ENCODE measurements at places on chromosomes 16 and 17.

- DNase-seq, result no peak
Measured at GRCh38 chr17:9371019-9371418, 204.6 kb downstream of the STX8 start.

DNA sequence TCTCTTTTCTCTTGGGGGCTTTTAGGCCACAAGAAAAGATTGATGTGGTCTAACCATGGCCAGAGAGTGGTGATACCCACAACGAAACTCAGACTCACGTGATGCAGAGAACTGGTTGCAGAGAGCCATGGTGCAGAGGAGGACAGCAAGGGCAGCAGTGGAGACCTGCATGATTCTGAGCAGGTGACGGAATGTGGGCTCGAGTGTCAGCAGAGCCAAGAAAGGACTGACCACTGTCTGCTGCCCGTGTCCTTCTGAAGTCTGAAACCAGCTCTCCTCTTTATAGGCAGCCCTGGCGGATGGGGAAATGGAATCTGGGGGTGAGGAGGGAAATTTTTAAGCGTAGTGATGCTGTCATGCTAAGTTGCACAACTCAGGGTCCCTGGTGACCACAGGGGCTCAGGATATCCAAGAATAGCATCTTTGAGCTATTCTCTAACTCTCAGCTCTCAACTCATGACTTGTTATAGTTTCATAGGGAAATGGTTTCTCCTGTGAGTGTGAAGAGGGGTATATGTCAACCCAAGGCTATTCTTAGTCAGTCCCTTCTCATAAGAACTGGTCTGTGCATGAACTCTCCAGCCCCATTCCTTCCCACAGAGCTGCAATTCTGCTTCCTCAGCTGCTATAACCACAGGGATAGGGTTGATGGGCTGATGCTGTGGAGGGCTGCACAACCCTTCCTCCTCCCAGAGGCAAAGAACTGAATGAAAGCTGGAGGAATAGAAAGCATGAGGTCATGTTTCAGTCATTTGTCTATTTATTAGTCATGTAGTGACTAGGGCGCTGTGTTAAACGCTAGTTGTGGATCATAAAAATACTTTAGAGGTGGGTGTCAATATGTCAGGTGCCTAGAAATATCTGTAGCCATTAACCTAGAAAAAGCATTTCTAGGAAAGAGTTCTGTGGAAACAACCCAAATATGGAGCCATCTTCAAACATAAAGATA is at the start of gene CCL3:
CCL3 (minus strand) TSS at position 256 of the 949 bp plus-strand sequence; CDS start at position 171, 85 bp downstream.
- no peak for DNase-seq

DNA sequence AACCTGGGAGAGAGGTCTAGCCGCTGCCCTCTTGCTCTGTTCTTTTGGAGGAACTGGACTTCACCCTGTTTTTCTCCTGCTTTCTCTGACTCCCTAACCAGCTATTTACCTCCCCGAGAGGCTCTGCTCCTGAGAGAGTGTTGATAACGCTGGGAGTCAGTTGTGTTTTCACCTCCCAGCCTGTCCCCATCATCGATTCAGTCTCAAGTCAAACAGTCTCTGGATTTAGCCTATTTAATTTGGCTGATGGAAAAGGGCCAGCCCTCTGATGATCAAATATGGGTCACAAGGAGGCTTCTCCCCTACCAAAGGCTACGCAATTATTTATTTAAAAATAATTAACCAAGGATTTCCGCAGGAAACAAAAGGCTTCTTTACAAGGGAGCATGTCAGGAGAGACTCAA is 31.8 kb downstream of the HNF1B start:
- DNase-seq, result no peak

DNA sequence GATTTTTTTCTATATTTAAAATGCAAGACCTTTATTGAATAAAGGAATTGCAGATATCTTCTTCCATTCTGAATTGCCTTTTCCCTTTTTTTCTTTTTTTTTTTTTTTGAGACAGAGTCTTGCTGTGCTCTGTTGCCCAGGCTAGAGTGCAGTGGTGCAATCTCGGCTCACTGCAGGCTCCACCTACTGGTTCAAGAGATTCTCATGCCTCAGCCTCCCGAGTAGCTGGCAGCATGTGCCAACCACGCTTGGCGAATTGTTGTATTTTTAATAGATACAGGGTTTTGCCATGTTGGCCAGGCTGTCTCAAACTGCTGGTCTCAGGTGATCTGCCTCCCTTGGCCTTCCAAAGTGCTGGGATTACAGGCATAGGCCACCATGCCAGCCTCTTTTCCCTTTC is 151.5 kb downstream of the CEP112 start:
- no peak for DNase-seq

GRCh38 chr16:27598931-27599565 is 49.1 kb downstream of the KATNIP start:
- no peak for DNase-seq

- peak; percentile 46 for DNase-seq
Measured at GRCh38 chr16:89004209-89004831, 27.3 kb upstream of the CBFA2T3 start.

- no peak for DNase-seq
Measured at GRCh38 chr16:24822542-24822941, 23.2 kb upstream of the SLC5A11 start.

- no peak for DNase-seq
Measured at GRCh38 chr17:41775394-41776226, 10.9 kb downstream of the JUP start.

DNA sequence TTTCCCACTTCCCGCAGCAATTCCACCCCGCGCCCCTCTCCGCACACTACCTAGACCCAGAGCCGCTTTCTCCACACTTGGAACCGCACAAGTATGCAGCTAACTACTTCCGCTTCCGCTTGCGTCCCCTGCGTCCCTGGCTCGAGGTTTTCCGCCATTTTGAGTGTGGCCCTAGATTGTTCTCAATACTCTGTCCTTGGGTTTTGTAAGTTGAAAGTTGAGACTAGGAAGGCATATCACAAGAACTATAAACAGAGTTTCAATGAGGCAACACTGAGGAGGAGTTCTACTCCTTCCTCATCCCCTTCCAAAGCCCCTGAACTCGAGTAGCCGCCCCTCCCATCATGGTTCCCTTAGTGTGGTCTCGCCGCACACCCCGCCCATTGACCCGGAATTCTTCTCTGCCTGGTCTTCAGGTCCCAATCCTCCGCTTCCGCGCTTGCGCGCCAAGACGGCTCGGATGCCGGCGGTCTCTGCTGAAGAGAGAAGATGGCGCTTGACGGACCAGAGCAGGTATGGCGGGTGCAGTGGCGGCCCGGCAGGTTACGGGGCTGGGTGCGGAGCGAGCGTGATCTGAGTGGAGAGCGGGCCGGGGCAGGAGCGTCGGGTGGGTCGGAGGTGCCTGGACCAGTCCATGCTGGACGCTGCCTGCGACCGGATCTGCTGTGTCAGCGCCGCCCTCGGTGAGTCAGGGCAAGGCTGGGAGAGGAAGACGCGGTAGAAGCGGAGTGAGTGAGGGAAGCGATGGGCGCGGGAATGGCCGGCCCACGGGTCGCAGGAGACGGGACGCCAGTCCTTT is at the start of the genes FTSJ3 and PSMC5:
FTSJ3 (minus strand) TSS at position 662 of the 799 bp plus-strand sequence. CDS start 761 bp downstream, outside the sequence.
PSMC5 (plus strand) TSS at position 430 of the 799 bp plus-strand sequence; CDS start at position 490, 60 bp downstream.
- DNase-seq, result peak; percentile 91

DNA sequence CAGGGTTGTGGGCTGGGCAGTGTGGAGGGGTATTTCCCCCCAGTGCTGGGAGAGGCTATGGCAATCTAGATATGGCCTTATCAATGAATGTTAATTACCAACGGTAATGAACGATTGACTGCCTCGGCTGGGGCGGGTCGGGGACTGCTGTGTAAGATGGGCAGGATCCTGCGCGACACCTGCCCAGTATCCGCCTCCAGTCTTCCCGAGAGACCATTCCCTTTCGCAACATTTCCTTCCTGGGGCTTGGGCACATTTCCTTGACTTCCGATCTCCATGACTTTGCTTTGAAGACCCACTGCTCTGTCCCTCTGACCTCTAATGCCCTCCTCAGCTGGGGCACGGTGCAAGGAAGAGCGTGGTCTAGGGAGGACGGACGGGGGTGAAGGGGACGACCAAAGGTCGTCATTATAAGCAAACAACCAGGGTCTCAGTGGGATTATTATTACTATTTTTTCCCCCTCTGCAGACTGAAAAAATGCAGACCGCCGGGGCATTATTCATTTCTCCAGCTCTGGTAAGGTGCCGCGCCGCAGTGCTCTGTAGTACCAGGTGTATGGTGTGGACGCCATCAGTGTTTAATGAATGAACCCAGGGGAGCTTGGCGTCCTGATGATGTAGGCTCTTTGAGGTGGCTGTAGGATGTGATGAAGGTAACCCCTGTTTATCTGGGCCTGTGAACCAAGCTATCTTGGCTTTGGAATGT is 506 bp downstream of the ATP5MC1 start:
- DNase-seq, result no peak

- no peak for DNase-seq
Measured at GRCh38 chr16:49782405-49782804, 73.5 kb downstream of the ZNF423 start.
